Activated T-cell treated with anti-CD3 and anti-CD28 coated beads, Interleukin-2, amount 50 U/mL, for 72 hours (primary cell): ENCODE measurements at places on chromosomes 13 and 19.

DNA sequence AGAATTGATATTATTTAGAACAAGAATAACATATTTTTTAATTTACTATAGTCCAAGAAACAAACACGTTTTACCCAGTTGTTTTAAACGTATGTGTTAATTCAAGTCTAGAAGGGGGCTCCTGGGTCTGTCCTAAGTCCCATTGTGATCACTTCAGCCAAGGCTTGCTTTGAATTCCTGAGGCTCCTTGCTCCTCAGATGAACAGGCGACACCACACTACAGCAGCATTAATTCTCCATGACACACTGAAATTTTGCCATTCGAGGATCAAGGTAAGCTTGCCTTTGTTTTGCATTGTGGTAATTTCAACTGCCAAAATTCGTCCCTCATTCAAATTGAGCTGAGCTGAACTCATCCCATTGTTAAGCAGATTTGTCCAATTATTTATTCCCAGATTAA, 1442.6 kb downstream of the SLITRK5 start:
- DNase-seq, result no peak

DNA sequence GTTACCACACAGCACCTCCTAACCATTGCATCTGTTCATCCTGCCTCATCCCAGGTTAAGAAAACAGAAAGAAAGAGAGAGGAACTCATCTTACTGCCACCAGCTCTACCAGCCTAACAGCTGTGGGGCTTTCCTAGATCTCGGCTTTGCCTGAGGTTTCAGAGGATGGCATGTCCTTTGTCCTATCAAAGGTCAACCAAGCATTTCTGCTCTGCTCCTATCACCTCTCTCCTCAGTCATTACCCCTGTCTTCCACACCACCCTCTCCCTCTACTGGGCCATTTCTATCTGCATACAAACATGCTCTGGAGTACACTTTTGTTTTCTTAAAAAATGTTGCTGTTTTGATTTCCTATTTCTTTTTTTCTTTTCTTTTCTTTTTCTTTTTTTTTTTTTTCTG, 393.3 kb downstream of the IRS2 start:
- DNase-seq, result no peak

DNA sequence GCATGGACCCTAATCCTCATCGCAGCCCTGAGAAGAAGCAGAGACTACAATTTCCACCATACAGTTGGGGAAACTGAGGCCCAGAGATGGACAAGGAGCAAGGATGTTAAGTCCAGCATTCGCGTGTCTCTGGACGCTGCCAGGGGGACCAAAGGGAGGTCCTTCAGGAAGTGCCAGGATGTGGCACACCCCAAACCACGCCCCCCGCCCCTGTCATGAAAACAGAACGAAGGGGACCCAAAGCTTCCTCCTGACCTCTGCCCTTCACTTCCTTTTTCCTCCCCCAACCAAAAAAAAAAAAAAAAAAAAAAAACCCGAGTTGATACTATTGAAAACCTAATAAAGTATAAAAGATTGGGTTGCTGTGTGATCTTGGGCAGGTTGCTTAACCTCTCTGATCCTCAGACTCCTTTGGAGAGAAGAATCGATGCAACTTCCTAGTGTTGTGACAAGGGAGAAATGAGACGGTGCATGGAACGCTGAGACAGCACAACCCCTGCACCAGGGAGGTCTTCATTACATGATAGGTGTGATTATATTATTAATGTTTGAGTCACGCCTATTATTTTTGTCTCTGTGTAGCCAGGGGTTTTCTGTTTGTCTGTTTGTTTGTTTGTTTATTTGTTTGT, 2.7 kb upstream of the ZBTB7A start:
- DNase-seq, result peak; percentile 53

DNA sequence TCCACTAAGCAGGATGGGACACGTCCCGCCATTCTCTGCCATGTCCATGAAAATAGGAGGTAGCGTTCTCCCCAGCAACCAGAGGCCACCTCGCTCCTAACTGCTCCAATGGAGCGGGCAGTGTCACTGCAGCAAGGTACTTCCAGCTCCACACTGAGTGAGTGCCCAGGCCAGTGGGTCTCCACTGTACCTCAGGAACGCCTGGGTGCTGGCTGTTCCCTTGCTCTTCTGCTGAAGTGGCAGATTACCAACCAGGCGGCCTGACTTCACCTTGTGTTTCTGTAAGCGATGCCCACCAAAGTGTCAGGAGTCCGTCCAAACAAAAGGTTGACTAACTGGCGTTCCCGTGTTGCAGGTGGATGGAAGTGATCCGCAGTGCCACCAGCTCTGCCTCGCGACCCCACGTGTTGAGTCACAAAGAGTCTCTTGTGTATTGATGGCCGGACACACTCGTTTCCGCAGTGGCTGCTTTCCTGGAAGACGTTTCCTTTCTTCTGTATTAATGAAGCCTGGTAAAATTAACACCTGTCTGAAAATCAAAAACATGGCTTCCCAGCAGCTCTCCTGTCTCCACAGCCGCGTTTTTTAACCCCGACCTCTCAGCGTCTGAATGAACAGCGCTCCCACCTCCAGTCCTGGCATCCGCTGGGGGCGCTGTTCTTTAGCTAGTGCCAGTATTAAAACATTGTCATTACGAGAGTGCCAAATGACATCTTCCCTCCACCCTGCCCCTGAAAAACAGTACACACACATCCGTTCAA, 128.8 kb downstream of the STK24 start:
- DNase-seq, result no peak

- DNase-seq, result no peak
Measured at GRCh38 chr13:98317573-98318171, 140.6 kb upstream of the RNF113B start.

GRCh38 chr19:31908080-31908479, 437.3 kb upstream of the ZNF507 start:
- no peak for DNase-seq

DNA sequence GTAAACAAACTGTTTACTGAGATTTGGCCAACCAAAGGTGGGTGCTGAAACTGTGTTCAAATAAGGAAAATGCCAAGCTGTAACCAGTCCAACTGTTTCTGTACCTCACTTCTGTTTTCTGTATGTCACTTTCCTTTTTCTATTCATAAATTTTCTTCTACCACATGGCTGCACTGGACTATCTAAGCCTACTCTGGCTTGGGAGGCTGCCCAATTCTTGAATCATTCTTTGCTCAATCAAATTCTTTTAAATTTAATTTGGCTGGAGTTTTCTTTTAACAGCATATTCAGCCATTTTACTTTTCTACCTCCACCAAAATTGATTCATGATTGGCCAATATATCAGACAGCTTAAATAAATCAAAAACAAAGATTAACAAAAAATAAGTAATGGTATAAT, 1575.5 kb upstream of the SPRY2 start:
- DNase-seq, result no peak

DNA sequence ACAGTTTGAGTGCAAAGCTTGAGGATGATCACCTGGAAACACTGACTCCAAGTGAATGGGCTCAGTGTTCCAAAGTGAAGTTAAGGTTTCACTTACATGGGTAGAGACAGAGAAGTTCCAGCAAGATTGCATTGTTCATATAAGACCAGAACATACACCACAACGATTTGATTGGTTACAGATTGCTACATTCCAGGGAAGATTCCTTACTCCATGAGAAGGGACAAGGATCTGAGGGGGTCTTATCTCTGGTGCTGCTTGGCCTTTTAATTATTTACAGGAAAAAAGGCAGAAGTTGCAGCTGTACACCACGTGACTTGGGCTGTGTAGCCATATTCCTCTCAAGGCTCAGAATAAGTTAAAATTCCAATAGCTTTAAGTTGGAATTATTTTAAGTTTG, 12.3 kb downstream of the WDFY2 start:
- DNase-seq, result no peak

GRCh38 chr19:7247155-7247554, 47.1 kb downstream of the INSR start:
- DNase-seq, result no peak

- DNase-seq, result no peak
Measured at GRCh38 chr13:94813920-94814475, 101.7 kb upstream of the SOX21 start.

DNA sequence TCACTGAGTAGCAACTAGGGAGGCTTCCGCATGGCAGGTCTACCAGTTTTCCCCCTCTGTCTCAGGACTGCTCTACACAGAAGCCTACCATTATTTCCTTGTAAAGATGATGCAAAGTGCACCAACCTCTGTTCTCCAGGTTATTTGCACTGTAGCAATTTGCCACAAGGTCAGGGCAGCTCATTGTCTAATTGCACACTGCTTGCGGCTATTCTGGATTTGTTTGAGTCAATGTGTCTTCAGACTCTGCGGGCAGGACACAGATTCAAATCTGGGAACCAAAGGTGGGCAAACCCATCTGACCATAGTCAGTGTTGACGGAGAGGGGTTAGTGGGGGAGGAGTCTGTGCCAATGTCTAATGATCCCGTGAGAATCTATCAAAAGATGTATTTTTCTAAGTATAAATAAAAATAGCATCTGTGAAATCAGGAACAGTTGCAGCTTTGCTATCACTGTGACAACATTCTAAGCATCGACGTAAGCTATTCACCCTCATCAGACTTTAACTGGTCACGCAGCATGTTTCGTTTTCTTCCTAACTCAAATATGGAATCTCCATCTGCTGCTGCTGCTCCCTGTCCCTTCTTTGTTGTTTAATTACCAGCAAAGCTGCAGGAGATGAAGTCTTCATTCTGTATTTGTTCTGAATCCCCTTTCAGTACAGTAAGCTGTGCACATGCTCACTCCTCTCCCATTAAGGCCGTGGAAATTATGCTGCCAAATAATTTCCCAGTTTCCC, 26.4 kb downstream of the CYSLTR2 start:
- no peak for DNase-seq

GRCh38 chr13:36872621-36873020, 47.4 kb downstream of the SMAD9 start:
- no peak for DNase-seq

GRCh38 chr19:21202865-21203494, 61.1 kb downstream of the ZNF431 start:
- DNase-seq, result peak; percentile 41

- DNase-seq, result no peak
Measured at GRCh38 chr13:89584058-89584620, 1763.3 kb upstream of the MIR17HG start.

- no peak for DNase-seq
Measured at GRCh38 chr19:12913011-12913561, 6.0 kb downstream of the SYCE2 start.

GRCh38 chr19:38569368-38569983, 48.3 kb downstream of the MAP4K1 start:
- DNase-seq, result peak; percentile 13

DNA sequence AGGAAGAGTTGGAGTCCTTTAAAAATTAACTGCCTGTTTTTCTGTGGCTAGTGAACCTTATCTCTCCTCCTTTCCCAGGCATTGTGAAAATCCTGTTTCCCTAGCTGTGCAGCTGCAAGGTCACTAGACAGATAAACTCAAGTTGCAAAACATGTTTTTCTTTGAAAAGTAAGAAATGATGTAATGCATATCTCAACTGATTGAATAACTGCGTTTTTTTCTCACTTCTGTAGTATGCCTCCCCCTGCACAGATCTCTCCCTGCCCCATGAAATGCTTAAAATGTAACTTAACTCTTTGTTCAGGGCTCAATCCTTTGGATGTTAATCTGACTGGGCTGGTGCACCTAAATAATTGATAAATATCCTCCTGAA, 27.7 kb upstream of the CYSLTR2 start:
- DNase-seq, result no peak

DNA sequence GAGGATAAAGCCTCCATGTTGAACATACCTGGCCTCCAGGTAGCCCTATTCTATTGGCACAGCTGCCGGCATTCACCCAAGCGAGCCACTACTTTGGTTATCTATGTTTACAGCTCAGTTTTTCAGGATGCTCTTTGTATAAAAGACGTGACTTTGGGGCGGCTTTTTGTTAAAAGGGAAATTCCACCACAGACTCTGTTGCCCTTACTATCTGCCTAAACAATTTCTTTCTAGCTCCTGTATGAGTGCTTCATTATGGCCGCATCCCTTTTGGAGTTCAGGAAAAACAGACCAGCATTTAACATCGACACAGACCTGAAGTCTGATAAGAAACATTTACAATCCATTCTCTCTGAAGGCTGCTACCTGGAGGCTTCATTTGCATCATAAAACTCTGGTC, 9.1 kb upstream of the IGSF23 start:
- DNase-seq, result no peak

- DNase-seq, result no peak
Measured at GRCh38 chr13:63409791-63410351, 1994.2 kb upstream of the PCDH20 start.

- no peak for DNase-seq
Measured at GRCh38 chr13:63896321-63896720, 2480.7 kb upstream of the PCDH20 start.

- no peak for DNase-seq
Measured at GRCh38 chr13:41641429-41641828, 184.1 kb downstream of the RGCC start.

DNA sequence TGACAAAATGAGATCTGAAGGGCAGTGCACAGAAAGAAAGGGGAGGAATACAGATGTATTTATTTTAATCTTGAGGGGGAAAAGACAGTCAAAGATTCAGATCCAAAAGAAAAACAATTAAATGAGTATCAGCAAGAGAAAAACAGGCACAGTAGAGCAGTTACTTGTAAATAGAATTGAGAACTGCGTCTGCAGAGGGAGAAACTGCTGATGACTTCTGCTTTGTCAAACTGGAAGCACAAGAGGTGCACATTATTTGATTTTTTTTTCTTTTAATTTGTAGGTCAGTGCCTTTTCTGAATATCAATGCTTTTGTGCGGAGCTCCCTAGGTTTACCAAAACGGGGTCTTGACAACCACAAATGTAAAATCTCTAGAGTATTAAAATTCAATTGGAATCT, 37.3 kb downstream of the EFNB2 start:
- no peak for DNase-seq

GRCh38 chr19:6099033-6099432, 11.3 kb downstream of the RFX2 start:
- no peak for DNase-seq

DNA sequence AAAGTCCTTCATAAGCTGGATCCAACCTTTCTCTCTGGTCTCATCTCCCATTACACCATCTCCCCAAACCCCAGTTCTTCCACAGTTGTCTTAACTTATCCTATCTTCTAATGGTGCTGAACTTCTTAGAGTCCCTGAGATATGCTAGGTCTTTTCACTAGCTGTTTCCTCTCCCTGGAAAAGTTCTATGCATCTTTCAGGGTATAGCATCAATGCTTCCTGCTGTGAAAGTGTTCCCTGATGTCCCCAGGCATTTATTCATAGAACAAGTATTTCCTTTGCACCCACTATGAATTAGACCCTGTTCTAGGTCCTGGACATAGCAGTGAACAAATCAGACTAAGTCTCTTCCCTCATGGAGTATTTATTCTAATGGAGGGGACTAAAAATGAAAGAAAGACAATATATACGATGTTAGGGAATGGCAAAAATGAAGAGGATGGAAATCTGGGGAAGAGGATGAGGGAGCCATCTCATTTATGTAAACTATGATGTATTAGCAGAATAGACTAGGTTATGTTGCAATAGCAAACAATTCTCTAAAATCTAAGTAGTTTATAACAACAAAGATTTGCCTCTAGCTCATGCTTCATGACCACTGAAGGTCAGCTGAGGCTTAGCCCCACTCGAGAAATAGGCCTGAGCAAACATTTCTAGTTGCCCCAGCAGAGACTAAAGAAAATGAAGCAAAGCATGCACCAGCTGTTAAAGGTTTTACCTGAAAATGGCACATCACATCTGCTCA, 120.0 kb downstream of the CYSLTR2 start:
- no peak for DNase-seq
